ENCODE measurements at places on chromosomes 1 and 21. TPM values are rescaled to one million over a fixed set of nuclear protein-coding genes. Genes with fewer than 3 reads are reported as not detected.

DNA sequence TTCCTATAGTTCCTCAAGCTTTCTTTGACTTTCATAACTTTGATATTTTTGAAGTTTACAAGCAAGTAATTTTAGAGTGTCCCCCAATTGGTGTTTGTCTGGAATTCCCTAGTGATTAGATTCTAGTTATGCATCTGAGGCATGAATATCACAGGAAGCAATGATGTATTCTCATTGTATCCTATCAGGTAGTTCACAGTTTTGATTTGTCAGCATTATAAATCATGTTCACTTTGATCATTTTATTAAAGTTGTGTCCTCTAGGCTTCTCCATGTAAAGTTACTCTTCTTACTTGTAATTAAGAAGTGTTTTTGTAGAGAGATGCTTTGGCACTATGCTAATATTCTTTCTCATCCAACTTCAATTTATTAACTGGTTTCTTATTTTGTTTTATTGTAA, 53.0 kb downstream of the TYW3 start:
- no peaks in the 10 kb centered on the region for H3K36me3 ChIP-seq
- peaks cover 8% of the 10 kb centered on the region for H3K27me3 ChIP-seq
- H3K4me3 ChIP-seq: no peak overlapping the region
- DNase-seq: no peak
- H3K27ac ChIP-seq: no peak overlapping the region
- no peaks in the 10 kb centered on the region for H3K4me1 ChIP-seq

DNA sequence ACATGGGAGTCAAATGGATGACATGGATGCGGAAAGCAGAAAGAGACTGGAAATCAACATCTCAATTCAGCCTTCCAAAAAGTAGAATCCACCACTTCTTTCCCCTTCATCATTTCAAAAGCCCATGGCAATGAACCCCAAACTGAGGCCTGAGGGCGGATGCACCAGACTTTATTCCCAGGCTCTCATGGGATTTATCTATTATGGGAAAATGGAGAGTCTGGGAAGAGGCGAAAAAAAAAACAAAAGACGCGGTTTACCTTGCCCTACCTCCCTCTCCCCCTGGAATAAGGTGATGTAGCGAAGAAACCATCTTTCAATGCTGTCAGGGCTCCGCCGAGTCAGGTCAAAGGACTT, 624 bp downstream of the KIFAP3 start:
- H3K27ac ChIP-seq: peak overlapping the region; percentile 93
- peaks cover 9% of the 10 kb centered on the region for H3K36me3 ChIP-seq
- peaks cover 63% of the 10 kb centered on the region for H3K4me1 ChIP-seq
- DNase-seq: no peak

DNA sequence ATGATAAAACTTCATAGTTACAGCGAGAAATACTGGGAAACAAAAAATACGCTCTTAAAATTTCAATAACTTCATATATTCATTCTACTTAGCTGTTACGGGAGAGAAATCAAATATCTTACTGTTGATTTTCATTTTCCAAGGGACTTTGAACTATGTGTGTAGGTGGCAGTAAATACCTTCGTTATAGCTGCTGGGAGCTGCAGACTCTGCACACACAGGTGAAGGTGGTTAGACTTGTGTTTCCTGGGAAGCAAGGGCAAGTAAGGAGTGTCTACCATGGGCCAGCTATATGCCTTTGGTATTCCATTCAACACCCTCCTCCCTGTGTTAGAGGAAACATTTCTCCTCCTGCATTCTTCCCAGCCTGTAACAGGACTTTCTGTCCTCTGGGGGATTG, 51.4 kb upstream of the DIRAS3 start:
- H3K27me3 ChIP-seq: peaks cover 9% of the 10 kb centered on the region
- no peaks in the 10 kb centered on the region for H3K4me1 ChIP-seq
- H3K36me3 ChIP-seq: no peaks in the 10 kb centered on the region
- H3K27ac ChIP-seq: no peak overlapping the region

DNA sequence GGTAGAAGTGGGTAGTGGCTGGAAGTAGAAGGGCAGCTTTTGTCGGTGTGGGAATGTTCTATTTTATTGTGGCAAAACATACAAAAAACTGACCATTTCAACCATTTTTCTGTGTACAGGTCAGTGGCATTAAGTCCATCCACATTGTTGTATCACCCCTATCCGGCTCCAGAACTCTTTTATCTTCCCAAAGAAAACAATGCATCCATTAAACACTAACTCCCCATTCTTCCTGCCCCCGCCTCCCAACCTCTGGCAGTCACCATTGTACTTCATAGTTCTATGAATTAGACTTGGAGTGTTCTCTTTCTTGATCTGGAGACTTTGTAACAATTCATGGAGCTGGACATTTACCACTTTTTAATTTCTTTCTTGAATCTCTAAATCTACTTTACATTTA, 55.7 kb downstream of the DEGS1 start:
- H3K27ac ChIP-seq: no peak overlapping the region
- no peaks in the 10 kb centered on the region for H3K36me3 ChIP-seq
- no peak overlapping the region for H3K4me3 ChIP-seq
- H3K27me3 ChIP-seq: no peaks in the 10 kb centered on the region
- H3K4me1 ChIP-seq: no peaks in the 10 kb centered on the region
- no peak for DNase-seq

- H3K4me3 ChIP-seq: no peak overlapping the region
- no peak for DNase-seq
- no peaks in the 10 kb centered on the region for H3K27me3 ChIP-seq
- H3K36me3 ChIP-seq: no peaks in the 10 kb centered on the region
These were observed 14.6 kb upstream of the OR2L5 start for GRCh38 chr1:247998811-247999210.

- no peak for DNase-seq
- H3K27ac ChIP-seq: no peak overlapping the region
- no peak overlapping the region for H3K4me3 ChIP-seq
These were observed 4.0 kb upstream of the SLC35A3 start for GRCh38 chr1:99965646-99966375.

DNA sequence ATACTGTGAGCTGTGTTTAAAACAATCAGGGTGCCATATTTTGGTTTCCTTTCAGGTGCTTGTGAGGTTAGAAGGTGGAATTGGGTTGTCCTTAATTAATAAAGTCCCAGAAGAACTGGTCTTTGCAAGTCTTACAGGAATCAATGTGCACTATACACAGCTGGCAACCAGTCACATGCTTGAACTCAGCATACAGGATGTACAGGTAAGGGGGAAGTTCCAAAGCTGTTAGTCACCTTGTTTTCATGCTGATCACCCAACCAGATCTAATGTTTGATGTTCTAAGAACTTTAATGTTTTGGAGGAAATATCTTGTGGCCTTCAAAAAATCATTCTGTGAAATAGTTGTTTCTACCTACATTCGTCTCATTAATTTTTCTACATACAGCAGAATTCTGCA, 156.3 kb downstream of the VPS13D start:
- DNase-seq: peak; percentile 12
- peak overlapping the region; percentile 89 for H3K27ac ChIP-seq
- peaks cover 41% of the 10 kb centered on the region for H3K4me1 ChIP-seq
- no peaks in the 10 kb centered on the region for H3K27me3 ChIP-seq

DNA sequence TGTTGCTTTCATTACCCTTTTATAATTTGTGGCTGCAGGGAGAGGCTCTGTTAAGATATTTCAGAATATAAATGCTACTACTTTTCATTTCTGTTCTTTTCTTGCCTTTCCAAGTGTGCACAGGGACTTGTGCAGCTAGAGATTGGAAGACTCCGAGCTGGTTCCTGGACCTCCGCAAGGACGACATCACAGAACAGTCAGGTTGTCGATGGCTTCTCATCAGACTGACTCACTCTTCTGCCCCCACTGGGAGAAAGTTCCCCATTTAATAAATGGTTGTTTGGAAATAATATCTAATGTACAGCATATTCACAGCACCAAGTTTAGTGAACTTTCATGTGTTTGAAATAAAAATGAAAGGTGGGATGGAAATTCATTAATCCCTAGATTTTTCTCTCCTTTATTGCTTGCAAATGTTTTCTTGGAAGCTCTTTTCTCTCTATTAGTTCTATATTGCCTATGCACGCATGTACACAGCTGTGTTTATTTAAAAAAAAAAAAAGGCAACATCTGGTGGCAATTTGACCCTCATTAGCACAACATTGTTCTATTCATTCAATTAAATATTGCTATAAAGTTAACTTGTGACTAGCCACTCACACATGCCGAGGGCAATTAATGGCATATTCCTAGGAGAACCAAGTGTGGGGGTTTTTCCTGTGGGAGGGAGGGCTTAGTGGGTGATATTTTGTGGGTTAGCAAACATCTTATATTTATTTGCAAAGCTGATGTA, 77.5 kb upstream of the L1TD1 start:
- no peak overlapping the region for H3K27ac ChIP-seq
- DNase-seq: no peak
- H3K36me3 ChIP-seq: no peaks in the 10 kb centered on the region
- no peak overlapping the region for H3K4me3 ChIP-seq
- H3K4me1 ChIP-seq: no peaks in the 10 kb centered on the region

DNA sequence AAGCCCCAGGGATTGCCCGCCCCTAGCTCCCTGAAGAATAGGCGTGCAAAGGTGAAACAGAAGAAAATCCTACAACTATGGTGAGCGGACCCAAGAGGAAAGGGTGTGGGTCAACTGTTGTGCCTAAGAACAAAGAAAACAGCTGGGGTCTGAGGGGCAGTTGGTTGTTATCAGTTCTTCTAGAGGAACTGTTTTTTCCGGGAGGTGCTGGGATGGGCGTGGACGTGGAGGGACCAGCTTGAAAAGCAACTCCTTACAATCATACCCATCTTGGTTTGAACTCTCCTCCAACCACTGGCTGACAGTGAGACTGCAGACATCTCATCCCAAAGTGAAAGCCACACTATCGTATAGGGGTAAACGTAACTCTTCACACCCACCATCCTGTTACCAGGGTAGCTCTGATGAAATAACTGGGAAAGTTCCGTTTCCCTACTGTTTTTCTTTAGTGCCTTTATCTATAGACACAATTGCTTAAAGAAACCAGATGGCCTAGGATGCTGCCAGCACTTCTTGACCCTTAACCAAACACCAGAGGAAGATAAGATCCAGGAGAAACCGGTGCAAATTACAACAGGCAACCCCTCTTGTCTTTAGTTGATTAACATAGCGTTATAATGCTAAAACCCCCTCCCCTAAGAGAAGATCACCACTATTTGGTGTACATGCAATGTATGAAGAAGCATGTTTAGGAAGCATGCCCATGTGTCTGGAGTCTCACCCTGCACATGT, 25.6 kb upstream of the FAM89A start:
- no peak for DNase-seq
- no peaks in the 10 kb centered on the region for H3K36me3 ChIP-seq
- no peak overlapping the region for H3K4me3 ChIP-seq
- H3K27me3 ChIP-seq: peaks cover 6% of the 10 kb centered on the region
- no peaks in the 10 kb centered on the region for H3K4me1 ChIP-seq

DNA sequence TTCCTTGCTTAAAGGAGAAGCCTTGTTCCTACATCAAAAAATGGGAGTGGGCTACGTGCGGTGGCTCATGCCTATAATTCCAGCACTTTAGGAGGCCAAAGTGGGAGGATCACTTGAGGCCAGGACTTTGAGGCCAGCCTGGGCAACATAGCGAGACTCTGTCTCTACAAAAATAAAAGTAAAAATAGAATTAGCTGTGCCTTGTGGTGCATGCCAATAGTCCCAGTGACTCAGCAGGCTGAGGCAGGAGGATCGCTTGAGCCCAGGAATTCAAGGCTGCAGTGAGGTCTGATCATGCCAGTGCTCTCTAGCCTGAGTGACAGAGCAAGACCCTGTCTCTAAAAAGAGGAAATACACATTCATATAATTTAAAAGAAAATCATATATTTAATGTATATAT, 127.1 kb downstream of the C1orf21 start:
- no peaks in the 10 kb centered on the region for H3K4me1 ChIP-seq
- H3K27ac ChIP-seq: no peak overlapping the region
- no peak for DNase-seq
- peaks cover 19% of the 10 kb centered on the region for H3K27me3 ChIP-seq

- peaks cover 72% of the 10 kb centered on the region for H3K4me1 ChIP-seq
- peak overlapping the region; percentile 18 for H3K27ac ChIP-seq
- peak; percentile 39 for DNase-seq
- peak overlapping the region; percentile 89 for H3K4me3 ChIP-seq
- no peaks in the 10 kb centered on the region for H3K27me3 ChIP-seq
- peaks cover 26% of the 10 kb centered on the region for H3K36me3 ChIP-seq
These were observed 976 bp downstream of the SSBP3 start for GRCh38 chr1:54404939-54405897.

- DNase-seq: no peak
- no peaks in the 10 kb centered on the region for H3K36me3 ChIP-seq
- peaks cover 10% of the 10 kb centered on the region for H3K27me3 ChIP-seq
- H3K27ac ChIP-seq: no peak overlapping the region
- no peak overlapping the region for H3K4me3 ChIP-seq
These were observed 18.6 kb upstream of the TMEM52 start for GRCh38 chr1:1937549-1938275.

The KCNJ9 gene
- total RNA-seq: 0.05 TPM

The TFF3 gene
- total RNA-seq: not detected

The WDR64 gene
- total RNA-seq: 0.12 TPM

The ZBTB7B gene
- total RNA-seq: 141 TPM

The OR2G2 gene
- total RNA-seq: not detected

The HLCS gene
- 30.6 TPM for total RNA-seq

The NFYC gene
- total RNA-seq: 74.3 TPM

The LRRC39 gene
- total RNA-seq: 0.86 TPM

The BMP8A gene
- total RNA-seq: 0.38 TPM

Data from activated T-cell treated with anti-CD3 and anti-CD28 coated beads, Interleukin-2, amount 50 U/mL, for 72 hours (primary cell).